ENCODE measurements at places on chromosomes 2 and 18. TPM values are rescaled to one million over a fixed set of nuclear protein-coding genes. Genes with fewer than 3 reads are reported as not detected.

Gene GREB1L
- 0.87 TPM for total RNA-seq

Gene TMEM87B
- 62.2 TPM for total RNA-seq

GRCh38 chr2:150591496-150592285, 104.2 kb upstream of the RND3 start:
- no peaks in the 10 kb centered on the region for H3K27me3 ChIP-seq
- H3K27ac ChIP-seq = no peak overlapping the region
- H3K4me1 ChIP-seq = no peaks in the 10 kb centered on the region

- DNase-seq = no peak
- peak overlapping the region; percentile 17 for H3K27ac ChIP-seq
- no peaks in the 10 kb centered on the region for H3K4me1 ChIP-seq
- H3K36me3 ChIP-seq = no peaks in the 10 kb centered on the region
- no peaks in the 10 kb centered on the region for H3K27me3 ChIP-seq
- H3K4me3 ChIP-seq = no peak overlapping the region
Observed at GRCh38 chr2:164890544-164890943, 48.9 kb upstream of the COBLL1 start.

DNA sequence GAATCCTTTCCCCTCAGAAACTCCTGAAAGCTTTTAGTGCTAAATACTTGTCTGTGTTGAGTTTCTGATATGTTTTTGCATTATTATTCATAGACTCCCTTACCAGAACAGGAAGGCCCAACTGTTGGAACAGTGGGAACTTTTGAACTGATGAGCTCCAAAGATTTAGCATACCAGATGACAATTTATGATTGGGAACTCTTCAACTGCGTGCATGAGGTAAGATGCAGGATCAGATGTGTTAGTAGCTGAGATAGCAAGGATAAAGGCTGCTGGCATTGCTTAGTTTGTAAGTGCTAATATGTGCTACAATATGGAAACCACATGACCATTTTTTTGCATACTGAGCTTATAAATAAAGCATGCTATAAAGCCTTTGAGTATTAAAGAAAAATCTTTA, 49.2 kb upstream of the MAP3K20 start:
- H3K4me1 ChIP-seq = no peaks in the 10 kb centered on the region
- no peaks in the 10 kb centered on the region for H3K27me3 ChIP-seq
- no peak overlapping the region for H3K4me3 ChIP-seq
- no peak for DNase-seq
- H3K36me3 ChIP-seq = no peaks in the 10 kb centered on the region

- no peak overlapping the region for H3K27ac ChIP-seq
- no peaks in the 10 kb centered on the region for H3K36me3 ChIP-seq
- no peak for DNase-seq
- H3K4me3 ChIP-seq = no peak overlapping the region
- H3K27me3 ChIP-seq = no peaks in the 10 kb centered on the region
Observed at GRCh38 chr18:41665210-41665609, 289.8 kb upstream of the PIK3C3 start.

DNA sequence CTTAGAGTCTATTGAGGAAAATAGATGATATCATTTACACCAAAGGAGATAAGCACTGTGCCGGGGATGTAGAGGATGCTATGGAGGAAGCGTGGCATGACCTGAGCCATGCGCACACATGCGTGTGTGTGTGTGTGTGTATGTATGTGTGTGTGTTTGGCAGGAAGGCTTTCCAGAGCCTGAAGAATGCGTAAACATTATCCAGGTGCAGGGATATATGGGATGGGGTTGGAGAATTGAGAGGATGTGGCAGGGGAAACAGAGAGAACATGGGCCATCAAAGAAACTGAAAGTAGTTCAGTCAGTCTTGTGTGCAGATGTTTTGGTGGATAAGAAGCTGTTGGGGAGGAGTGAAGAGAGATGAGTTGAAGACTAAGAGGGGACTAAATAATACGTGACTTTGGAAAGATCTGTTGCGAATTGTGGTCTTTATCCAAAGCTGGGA, 9.3 kb upstream of the STAT1 start:
- DNase-seq = no peak
- no peak overlapping the region for H3K4me3 ChIP-seq
- no peak overlapping the region for H3K27ac ChIP-seq
